Left ventricle myocardium inferior (tissue), 1 donor: ENCODE measurements at places on chromosomes 11 and 22. TPM values are rescaled to one million over a fixed set of nuclear protein-coding genes. Genes with fewer than 3 reads are reported as not detected.

UBQLNL gene
- not detected for total RNA-seq

DNA sequence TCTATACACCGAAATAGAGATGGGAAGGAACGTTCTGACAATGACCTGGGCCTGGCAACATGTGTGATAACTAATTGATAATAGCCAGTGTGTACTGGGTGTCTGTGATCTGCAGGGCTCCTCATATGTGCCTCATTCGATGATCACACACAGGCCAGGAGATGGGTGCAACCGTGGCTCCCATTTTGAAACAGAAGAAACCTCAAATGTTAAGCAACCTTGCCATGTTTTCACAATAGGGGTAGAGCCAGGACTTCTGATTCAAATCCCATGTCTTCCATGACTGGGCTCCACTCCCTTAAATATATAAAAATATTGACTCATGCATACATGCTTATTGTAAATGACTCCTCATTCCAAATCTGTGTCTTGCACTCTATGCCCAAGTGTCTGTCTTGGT, 11.1 kb downstream of the APOL3 start:
- no peak for DNase-seq

DNA sequence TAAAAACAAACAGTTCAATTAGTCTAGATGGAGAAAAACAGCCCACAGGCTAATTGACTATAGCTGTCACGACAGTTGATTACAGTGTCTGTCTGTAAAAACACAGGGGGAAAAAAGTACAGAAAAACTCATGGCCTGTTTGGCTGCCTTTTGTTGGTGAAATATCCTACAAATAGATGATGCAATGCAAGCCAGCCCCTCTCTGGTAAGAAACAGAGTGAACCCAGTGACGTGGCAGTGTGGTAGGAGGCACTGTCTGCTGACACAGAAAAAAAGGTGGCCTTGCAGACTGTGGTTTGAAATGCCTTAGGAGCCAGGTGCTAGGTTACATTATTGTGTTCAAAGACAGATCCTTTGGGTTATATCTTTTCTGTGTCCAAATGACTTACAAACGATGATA, 431.4 kb upstream of the CCDC90B start:
- no peak for DNase-seq

C22orf15 gene
- not detected for total RNA-seq

- no peak for DNase-seq
Measured at GRCh38 chr11:59614277-59615119, 1.1 kb downstream of the OSBP start.

DNA sequence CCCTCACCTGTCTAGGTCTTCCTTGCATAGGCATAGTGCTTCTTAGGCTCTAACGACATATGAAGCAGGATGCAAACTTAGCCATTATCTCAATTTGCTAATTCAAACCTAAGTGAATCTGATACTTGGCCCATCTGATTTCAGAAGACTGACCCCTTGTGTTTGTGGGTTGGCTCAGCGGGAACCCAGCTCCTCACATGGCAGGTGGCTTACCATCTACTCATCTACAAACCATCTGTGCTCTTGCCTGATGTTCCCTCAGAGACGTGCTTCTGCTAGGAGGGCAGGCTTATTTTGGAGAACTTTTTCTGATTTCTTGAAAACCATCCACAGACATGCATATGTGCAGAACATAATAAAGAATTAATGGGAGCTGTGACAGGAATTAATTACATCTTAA, 15.2 kb downstream of the ELMOD1 start:
- no peak for DNase-seq

- DNase-seq, result no peak
Measured at GRCh38 chr11:72478669-72479068, 44.3 kb upstream of the CLPB start.

BATF2 gene
- total RNA-seq, result 1.3 TPM

DNA sequence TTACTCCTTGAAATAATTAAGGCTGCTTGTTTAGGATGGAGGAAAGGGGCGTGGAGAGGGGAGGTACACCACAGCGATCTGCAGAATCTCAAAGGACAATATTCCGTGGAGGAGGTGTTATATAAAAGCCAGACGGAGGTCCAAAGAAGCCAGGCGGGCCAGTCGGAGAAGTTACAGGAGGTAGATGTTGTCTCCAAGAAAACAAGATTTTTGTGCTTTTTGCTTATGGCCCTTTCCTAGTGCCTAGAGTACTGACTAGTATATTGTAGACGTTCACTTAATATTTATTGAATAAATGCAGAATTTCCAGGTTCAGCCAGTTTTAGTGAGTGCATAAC, 761 bp downstream of the ZDHHC13 start:
- no peak for DNase-seq

DNA sequence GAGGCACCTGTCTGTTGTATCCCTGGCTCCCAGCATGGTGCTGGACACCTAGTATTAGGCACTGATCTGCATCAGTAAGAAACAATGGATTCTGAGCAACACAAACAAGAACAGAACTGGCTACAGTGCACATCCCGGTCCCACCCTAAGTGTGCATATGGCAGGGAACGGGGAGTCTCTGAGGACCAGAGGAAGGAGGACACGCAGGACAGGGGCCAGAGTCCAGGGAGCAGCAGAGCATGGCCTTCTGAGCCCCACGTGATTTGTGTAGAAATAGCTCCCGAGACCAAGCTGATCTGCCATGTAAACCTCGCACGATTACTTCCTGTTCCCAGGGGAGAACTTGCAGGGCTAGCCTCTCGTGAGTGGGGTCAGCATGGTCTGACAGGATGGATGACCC, 12.7 kb upstream of the SNX32 start:
- no peak for DNase-seq

DNA sequence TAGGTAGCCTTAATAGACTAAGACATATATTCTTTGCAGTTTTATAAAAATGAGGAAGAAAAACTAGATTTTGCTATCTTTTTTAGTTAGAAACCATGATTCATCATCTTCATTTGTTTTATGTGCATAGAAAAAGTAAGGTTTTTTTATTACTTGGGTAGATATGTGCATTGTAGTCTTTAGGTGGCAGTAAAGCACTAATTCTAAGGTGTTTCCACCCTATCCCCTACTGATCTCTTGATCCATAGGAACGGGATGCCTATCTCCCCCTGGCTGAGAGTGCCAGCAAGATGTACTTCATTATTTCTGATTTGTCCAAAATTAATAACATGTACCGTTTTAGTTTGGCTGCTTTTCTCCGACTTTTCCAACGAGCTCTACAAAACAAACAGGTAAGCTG, 148.1 kb downstream of the DYNC2H1 start:
- DNase-seq, result no peak

OR56A1 gene
- not detected for total RNA-seq

DNA sequence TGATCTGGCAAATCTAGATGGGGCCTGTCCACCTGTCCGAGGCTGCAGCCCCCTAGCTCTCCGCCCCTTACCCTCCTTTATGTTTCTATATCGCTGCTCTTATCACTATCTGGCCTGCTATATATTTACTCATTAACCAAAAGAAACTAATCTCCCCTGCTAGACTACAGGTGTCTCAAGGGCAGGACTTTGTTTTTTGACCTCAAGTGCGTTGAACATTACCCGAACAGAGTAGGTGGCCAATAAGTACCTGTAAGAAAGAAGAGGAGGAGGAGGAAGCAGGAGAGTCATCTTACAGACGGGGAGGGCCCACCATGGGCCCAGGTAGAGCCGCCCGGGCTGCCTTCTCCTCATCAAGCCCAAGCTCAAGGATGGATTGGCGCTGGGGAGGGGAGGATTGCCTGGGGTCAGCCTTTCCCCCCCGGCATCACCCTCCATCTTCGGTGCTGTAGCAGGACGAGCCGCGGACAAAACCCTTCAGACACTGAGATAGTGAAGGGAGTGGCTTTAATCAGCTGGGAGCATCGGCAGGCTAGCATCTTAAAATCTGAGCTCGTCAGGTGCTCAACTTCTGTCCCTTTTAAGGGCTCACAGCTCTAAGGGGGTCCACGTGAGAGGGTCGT, 1.2 kb upstream of the P2RY6 start:
- no peak for DNase-seq

FIBIN gene
- total RNA-seq, result 10.5 TPM

DNA sequence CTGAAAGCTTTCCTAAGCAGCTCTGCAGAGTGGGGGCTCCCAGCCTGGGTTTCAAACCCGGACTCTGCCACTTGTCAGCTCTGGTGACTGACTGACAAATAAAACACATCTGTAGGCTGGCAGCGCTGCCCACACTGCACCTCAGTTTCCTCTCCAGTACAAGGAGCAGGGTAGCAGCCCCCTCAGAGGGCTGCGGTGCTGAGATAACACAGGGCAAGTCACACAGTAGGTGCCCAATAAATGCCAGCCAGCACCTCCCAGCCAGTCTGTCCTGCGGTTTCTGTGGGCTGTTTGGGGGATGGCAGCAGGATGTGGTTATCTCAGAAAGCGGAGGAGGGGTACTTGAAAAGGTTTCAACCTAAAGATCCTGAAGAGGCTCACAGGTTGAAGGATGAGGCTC, 1.5 kb downstream of the SYT12 start:
- DNase-seq, result no peak

GRCh38 chr22:39184586-39185577, 32.4 kb upstream of the CBX7 start:
- no peak for DNase-seq

DNA sequence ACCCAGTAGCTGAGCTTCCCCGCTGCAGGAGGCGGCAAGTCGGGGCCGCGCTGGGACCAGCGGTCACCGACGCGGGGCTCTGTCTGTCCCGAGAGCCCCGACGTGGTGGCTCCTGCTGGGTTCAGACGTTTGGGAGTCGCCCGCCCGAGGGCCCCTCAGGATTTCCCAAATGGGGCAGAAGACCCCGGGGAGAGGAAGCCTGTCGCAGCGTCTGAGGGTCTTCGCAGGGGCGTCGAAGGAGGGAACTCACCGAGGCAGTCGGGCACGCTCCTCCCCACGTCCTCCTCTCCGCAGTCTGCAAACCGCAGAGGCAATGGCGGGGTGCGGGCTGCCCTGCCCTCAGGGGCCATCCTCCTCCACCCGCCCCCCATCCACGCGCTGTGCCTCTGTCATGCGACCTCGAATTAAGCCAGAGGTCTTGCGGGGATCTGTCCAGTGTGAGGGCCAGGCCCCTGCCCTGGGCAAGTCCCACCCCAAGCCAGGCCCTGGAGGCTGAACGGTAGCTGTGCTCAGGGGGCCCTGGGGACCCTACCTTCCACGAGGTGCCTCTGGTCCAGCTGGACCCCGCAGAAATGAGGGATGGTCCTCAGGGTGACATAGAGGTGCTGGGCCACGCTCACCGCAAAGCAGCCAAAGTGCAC, 12.5 kb downstream of the IL17REL start:
- no peak for DNase-seq

DNA sequence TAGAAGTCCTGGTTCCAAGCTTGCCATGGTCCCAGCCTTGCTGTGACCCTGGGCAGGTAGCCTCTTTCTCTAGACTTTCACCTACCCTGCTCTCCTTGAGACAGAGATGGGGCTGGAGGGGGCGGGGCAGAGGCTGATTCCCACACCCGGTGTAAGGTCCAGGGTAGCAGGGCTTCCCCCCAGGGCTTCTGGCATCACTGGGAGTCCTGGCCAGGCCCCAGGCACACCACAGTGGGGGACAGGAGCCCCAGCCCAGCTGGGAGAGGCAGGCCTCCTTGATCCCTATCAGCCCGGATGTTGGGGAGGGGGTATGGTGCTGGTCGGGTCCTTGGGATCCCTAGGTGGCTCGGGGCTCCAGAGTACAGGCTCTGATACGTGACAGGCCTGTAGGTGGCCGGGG, 1.7 kb upstream of the NUDT8 start:
- no peak for DNase-seq

PANX2 gene
- total RNA-seq, result 0.58 TPM

DNA sequence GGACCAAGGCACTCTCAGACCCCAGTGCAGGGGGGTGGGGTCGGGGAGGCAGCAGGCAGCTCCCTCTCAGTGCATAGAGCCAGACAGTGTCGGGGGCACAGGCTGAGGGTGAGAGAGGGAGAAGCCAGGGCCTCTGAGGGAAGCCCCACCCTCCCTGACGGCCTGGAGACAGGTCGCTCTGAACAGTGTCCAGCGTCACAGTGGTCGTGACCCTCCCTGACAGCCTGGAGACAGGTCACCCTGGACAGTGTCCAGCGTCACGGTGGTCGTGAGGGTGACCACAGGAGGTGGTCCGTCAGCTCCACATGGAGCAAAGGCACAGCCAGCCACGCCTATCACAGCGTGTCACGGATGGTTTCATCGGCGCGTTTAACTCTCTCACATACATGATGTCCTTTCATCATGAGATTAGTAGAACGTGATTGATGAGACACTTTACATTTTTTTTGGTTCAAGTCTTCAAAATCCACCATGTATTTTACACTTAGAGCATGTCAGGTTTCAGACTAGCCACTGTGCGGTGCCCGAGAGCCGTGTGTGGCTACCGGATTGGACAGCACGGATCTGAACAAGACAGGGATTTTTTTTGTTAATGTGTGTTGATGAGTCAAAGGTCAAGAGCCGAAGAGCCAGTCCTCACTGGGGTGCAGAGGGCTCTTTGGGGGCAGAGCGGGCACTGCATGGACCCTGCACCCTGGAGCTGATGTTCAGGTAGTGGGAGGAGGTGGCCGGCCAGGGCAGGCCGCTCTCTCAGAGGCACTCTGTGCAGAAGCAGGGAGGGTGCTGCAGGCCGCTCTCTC, 23.9 kb upstream of the PANX2 start:
- DNase-seq, result peak; percentile 40

PACSIN3 gene
- 198 TPM for total RNA-seq

NXPE4 gene
- total RNA-seq, result not detected

- DNase-seq, result no peak
Measured at GRCh38 chr22:19693981-19694670, 20.2 kb upstream of the SEPTIN5 start.

JAM3 gene
- 36.2 TPM for total RNA-seq

HTR3A gene
- not detected for total RNA-seq

DNA sequence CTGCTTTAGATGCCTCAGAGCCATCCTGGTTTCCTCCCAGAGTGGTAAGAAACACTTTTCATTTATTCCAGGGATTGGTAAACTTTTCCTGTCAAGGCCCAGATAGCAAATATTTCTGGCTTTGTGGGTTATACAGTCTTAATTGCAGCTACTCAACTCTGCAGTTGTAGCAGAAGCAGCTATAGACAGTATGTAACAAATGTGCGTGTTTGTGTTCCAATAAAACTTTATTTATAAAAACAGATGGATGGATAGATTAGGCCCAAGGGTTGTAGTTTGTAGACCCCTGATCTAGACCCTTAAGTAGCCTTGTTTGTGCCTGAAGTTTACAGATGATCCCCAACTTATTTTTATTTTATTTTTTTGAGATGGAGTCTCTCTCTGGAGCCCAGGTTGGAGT, 17.9 kb downstream of the NNMT start:
- DNase-seq, result no peak
